ENCODE measurements at places on chromosomes 16 and 17.

GRCh38 chr17:68320311-68320865, 29.1 kb downstream of the ARSG start:
- DNase-seq = no peak

DNA sequence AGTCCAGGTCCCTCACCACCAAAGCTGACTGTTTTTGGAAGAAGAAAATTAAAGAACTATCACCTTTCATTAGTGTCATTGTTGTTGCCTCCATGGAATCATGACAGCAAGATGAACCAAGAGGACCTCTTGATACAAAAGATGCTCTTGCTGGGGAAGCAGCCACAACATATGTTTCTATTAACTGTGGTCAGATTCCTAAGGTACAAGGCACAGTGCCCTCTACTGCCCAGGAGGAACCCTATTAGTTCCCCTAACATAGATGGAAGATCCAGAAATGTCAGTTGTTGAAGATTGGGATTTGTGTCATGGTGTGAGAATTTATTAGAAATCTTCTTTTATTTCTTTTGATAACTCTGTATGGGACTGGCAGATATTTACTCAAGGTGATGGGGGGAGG, 188.2 kb upstream of the ANKFN1 start:
- DNase-seq = no peak

- DNase-seq = peak; percentile 9
Measured at GRCh38 chr17:30905742-30906100, 317 bp downstream of the TEFM start.

DNA sequence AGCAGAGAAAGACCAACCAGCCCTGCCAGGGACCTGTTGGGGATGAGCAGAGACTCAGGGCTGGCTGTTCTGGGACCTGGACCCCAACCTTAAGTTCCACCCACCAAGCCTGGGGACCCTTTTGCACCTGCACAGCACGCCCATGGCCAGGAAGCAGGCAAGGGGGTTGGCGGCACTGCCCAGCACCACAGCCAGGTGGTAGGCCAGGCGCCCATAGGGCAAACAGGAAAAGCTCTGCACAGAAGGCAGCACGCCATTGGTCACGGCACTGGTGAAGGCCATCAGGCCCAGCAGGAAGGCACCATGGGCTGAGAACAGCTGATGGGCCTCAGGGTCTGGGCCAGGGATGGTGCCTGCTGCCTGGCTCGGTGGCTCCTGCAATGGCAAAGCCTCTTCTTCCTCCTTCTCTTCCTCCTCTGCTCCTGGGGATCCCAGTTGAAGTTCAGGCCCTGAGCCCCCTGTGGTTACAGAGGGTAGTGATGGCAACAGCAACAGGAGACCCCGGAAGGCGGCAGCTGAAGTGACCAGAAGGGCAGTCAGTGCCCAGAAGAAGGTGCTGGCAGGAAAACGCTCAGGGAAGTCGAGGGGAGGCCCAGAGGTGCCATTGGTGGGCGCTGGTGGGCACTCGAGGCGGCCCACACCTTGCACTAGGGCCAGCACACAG, 1.7 kb downstream of the SLC52A1 start:
- no peak for DNase-seq

GRCh38 chr16:83338138-83338537, 469.6 kb upstream of the HSBP1 start:
- no peak for DNase-seq

DNA sequence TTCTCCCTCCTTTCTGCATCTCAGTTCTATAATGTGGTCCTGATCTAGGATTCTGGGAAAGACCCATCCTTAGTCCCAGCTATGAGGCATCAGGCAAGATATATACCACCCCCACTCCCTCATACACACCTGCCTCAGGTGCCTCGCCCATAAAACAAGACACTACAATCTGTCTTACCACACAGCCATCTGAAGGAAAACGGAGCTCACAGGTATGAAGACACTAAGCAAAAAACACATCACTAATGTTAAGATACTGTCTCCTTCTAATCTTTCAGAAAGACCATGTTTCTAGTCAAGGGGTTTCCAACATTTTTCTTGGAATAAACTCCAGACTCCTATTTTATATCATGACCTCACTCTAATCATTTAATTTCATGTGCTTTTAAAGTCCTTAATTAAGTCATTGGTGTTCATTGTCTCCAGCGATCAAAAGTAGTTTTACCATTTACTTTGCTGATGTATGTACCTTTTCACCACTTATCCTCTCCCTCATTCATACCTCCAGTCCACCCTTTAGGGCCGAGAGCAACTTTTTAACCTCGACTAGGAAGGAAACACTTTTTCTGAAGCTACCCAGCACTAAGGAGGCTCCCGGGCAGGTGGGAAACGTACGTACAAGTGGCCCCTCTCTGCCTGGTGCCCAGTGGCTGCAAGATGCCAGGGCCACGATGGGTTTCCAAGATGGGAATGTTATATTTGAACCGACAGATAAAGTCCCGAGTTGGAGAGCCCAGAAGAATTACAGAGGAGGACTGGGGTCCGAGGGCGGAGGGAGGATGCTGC, 979 bp downstream of the MAP3K14 start:
- no peak for DNase-seq

- peak; percentile 42 for DNase-seq
Measured at GRCh38 chr17:41792845-41793783, 6.6 kb upstream of the JUP start.

GRCh38 chr17:32302860-32303649, 37.4 kb downstream of the RHBDL3 start:
- no peak for DNase-seq

DNA sequence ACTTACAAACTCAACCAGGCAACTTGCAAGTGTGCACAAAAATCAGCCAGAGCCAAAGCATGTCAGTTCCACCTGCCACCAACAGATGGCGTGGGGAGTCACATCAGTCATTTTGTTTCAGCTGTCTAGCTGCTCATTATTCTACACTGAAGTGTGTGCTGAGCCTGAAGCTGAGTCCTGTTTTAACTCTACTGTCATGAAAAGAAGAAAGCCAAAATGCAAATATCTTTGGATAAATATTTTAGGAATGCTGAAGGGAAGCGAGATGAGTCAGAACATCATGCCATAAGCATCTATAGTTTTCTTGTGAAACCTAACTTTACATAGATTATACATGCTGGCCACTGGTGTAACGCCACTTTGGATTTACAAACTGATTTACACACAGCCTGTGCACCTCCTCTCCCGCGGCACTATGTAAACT, 172.6 kb downstream of the CDK5R1 start:
- peak; percentile 86 for DNase-seq

- DNase-seq = no peak
Measured at GRCh38 chr17:39765766-39766165, 28.0 kb downstream of the GRB7 start.

- DNase-seq = no peak
Measured at GRCh38 chr17:6380915-6381438, 53.9 kb downstream of the AIPL1 start.

- no peak for DNase-seq
Measured at GRCh38 chr16:81809567-81809966, 30.5 kb downstream of the PLCG2 start.

DNA sequence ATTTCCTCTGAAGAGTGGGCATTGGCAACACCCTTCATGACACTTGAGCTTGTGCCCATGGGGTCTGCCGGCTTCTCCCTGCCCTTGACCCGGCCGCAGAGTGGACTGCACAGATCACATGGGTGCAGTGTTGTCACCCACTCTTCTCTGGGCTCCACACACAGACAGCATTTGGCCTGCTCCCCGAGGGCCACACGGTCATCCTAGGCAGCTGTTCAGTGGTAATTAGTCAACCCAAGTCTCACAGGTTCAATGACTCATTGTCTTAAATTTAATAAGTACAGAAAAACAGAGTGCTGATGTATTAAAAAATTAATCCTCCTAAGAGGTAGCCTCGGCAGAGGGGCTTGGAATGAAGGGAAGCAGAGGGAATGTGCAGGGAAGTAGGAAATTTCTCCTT, 204.8 kb downstream of the MSI2 start:
- DNase-seq = peak; percentile 62

DNA sequence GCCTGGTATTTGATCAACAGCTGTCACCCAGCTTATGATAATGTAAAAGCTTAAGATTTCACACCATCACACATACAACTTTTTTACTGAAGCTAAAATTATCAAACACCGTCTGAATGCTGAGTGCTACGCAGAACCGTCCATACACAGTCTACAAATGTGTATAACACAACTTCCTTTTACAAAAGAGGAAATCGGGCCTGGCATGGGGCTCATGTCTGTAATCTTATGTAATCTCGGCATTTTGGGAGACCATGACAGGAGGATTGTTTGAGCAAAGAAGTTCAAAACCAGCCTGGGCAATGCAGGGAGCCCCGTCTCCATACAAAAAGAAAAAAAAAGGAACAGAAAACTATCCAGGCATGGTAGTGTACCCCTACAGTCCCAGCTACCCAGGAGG, 19.6 kb upstream of the QRICH2 start:
- no peak for DNase-seq

- DNase-seq = no peak
Measured at GRCh38 chr17:48871551-48872351, 20.8 kb upstream of the ATP5MC1 start.

GRCh38 chr16:19316846-19317245, 31.3 kb downstream of the CLEC19A start:
- DNase-seq = no peak

DNA sequence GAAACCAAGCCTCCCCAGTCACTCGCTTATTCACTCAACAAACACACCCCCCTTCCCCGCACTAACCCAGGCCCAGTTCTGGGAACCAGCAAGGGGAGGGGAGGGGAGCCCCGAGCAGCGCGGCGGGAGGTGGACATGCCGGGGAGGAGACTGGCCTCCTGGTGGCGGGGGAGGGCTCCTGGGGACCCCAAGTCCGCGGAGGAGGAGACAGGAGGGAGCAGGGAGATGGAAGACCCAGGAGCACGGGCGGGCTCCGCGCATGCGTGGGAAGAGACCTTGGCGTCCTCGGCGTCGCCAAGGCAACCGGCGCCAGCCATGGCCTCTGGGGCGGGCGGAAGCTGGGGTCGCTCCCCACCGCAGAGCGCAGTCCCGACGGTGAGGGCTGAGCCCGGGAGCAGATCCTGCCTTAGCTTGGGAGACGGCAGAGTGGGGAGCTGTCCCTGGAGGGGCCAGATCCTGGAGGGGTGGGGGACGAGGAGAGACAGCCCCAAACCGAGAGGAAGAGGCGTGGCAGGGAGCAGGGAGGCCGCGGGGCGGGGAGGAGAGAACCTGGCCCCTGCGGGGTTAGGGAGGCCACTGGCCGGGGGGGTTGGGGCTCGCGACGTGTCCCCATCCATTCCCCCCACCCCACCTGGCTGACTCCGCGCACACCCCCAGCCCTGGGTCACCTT, at the start of gene PRR29:
Gene PRR29 (plus strand): TSS at position 302 of the 671 bp plus-strand sequence. CDS start 14 bp downstream, at position 316.
- peak; percentile 71 for DNase-seq

DNA sequence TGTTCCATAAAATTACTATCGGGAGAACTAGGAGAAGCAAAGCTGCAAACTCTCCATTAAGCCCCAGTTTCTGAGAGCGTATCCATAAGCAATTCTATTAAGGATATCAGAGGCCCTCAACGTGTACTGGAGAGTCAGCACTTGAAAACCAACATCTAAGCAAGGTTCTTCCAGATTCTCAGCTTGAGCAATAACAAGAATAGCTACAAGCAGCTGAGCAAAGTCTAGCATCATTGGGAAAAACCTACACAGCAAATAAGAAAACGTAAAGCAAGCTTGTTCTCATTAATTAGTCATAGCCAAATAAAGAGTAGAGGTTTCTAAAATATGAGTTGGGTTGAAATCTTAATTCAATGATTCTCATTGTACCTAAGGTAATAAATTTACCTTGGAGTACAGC, 26.9 kb upstream of the COX10 start:
- DNase-seq = no peak

GRCh38 chr17:17109907-17110306, 67.7 kb downstream of the MPRIP start:
- peak; percentile 29 for DNase-seq

GRCh38 chr17:2214929-2215615, 88.5 kb downstream of the SMG6 start:
- no peak for DNase-seq

- DNase-seq = peak; percentile 18
Measured at GRCh38 chr16:81841722-81842121, 62.6 kb downstream of the PLCG2 start.

DNA sequence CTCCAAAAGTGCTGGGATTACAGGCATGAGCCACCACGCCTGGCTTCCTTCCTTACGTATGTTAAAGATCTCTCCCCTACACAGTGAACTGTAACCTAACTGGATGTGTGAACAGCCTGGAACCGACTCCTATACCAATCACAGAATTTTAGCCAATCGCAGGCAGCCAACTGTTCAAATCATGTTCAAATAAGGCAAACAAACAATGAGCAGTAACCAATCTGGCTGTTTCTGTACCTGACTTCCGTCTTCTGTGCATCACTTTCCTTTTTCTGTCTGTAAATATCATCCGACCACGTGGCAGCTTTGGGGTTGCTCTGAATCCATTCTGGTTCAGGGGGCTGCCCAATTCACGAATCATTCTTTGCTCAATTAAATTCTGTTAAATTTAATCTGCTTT, 27.5 kb downstream of the TEKT5 start:
- no peak for DNase-seq

GRCh38 chr17:68239632-68240366, 8.0 kb upstream of the AMZ2 start:
- DNase-seq = no peak

DNA sequence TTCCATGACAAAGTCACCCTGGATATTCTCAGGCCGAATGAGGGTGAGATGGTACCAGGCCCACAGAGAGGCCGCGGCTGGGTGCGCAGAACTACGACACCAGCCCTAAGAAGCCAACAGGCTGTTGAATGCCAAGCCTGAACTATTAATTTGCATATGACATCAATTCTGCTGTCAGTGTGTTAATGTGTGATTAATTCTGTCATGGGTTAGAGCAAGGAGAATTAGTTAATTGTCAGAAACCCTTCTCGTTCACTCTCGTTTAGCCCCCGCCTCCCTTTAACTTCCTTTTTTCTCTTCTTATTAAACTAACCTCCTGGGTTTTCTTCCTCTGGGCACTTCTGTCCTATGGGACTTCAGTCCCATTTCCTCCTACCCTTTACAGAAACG, 123.4 kb downstream of the ZFHX3 start:
- DNase-seq = no peak

GRCh38 chr17:74477411-74477810, 11.0 kb downstream of the CD300A start:
- no peak for DNase-seq

- no peak for DNase-seq
Measured at GRCh38 chr16:30753596-30753995, 5.4 kb downstream of the PHKG2 start.

DNA sequence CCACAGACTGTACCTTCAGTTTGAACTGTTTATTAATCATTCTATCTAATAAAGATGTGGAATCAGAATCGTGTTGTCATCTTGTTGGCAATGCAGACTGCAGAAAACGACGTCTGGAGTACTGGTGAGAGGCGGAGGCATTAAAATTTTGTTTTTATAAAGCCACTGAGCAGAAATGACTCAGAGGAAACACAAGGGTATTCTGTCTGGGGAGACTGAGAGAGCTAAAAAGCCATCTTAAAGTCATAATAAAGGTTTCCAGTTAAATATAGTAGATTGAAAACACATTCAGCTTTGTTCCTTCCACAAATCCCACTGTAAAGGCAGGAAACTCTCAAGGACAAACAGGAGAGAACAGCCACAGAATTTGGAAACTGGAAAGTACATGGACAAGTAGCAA, 74.2 kb downstream of the CPPED1 start:
- DNase-seq = no peak

- no peak for DNase-seq
Measured at GRCh38 chr16:85437166-85438052, 175.7 kb upstream of the GSE1 start.

GRCh38 chr16:88059701-88060386, 108.6 kb downstream of the BANP start:
- DNase-seq = no peak

Measured in activated naive CD4-positive, alpha-beta T cell treated with anti-CD3 and anti-CD28 coated beads for 36 hours (primary cell).